ENCODE measurements at places on chromosomes 3 and 15.

- no peak for DNase-seq
These were observed 269.7 kb upstream of the ATP10A start for GRCh38 chr15:26132811-26133210.

GRCh38 chr3:178270838-178271237 lies 265.4 kb upstream of the KCNMB2 start:
- no peak for DNase-seq

GRCh38 chr15:93417156-93417555 lies 328.1 kb upstream of the RGMA start:
- no peak for DNase-seq

DNA sequence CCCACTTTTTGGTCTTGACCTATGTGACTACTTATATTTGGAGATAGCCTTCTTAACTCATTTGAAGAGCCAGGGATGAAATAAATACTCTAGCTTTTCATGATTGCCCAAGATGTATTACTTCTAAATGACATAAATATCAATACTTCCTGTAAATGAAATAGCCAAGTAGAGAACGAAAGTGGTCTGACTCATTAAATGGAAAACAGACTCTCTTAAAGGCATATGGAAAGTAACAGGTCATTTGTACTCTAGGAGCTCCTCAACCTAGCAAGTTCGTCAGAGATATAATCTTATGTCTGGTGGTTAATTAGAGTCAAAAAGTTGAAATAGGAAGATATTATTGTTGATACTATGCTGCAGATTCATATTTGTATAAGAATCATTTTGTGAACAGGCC lies 1105.4 kb downstream of the TUSC7 start:
- DNase-seq, result no peak

GRCh38 chr15:80003171-80003570 lies 32.2 kb upstream of the BCL2A1 start:
- DNase-seq, result no peak

Measured in anterior cingulate cortex (tissue), 58 donors.